ENCODE measurements at places on chromosomes 6 and 20.

- peak; percentile 8 for DNase-seq
Measured at GRCh38 chr20:21693322-21693721, 12.1 kb upstream of the PAX1 start.

GRCh38 chr6:11815231-11815630 lies 36.6 kb upstream of the ADTRP start:
- DNase-seq = no peak

- no peak for DNase-seq
Measured at GRCh38 chr6:74798302-74798701, 407.6 kb downstream of the COL12A1 start.

DNA sequence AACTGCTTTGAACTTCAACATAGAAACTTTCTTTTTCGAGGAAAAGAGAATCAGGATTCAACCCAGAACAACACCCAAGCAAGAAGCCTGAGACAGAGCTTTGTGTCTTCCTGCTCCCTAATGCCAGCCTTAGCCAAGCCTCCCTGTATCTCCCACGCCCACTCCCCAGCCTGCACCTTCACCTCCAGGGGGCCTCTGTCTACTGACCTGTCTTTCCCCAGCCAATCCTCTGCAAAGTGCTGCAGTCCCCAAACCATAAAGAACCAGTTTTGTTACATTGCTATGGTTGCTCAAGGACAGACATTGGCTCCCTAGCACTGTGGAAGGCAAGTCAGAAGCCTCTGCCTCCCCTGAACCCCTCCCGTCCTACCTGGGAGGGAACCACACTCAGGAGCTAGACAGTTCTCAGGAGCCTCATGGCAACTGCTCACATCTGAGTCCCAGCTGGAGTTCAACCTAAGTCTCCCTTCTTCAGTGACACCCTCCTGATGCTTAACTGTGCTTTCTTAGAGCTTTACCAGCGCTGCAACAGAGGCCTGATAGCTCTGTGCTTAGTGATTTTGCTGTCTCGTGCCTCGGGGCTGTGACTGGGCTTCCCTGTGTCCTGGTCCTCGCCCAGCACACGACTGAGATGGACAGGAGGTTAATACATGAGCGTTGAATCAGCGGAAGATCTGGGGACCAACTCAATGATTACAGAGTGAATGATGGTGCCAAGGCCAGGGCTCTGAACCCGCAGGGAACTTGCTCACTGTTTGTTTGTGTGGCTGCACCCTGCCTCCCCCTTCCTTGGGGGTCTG lies 101.5 kb upstream of the DUSP22 start:
- no peak for DNase-seq

GRCh38 chr6:146850238-146850896 lies 251.6 kb downstream of the ADGB start:
- no peak for DNase-seq

DNA sequence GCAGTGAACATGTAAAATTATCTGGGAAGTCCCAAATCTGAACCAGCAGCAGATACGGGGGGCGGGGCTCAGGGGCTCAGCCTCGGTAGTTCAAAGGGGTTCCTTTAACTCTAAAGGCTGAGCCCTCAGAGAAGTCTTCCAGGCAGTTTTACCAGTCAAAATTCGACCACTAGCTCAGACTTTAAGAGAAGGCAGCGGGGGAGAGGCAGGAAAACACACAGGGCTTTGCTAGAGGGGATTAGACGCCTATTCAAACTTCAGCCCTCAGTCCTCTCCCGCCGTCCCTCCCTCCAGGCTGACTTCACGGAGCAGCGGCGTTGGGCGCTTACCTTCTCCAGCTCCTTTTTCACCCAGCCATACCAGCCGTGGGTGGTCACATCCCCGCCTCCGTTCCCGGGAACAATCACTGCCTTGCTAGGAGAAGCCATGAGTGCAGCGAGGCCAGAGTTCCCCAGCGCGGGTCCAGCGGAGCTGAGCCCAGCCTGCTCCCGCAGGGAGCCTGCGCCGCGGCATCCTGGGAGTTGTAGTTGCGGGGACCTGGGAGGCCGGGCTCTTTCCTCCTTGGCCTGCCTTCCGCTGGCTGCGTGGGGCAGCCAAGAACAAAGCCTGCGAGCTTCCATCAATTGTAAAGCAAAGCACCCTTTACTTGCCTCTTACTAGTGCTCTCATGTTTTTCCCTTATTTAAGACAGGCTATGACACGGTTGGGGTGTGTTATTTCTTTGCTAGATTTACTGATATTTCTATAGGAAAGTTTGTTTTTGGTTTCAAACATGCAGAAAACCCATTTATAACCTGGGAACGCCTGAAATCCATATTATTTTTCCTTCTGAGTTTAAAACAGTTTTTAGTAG lies at the start of gene RBBP9:
Gene RBBP9, minus strand, starts transcription at position 486 of the 853 bp plus-strand sequence. Its CDS starts 58 bp downstream, at position 428.
- DNase-seq = peak; percentile 87

DNA sequence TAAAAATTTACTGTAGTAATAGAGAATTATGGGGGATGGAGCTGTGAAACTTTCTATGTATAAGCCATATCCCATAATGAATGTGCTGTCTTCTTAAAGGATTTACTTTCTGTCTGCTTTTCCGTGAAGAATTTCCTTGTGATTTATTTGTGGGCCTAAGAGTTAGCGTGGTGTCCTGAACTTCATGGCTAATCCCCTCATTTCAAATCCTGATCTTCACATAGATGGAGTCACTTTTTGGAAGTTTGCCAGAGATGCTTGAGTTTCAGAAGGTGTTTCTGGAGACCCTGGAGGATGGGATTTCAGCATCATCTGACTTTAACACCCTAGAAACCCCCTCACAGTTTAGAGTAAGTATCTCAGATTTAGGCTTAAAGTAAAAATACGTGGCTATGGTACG lies 19.4 kb upstream of the CLDN20 start:
- DNase-seq = no peak

GRCh38 chr20:1622450-1622849 lies 2.6 kb upstream of the SIRPB1 start:
- no peak for DNase-seq

DNA sequence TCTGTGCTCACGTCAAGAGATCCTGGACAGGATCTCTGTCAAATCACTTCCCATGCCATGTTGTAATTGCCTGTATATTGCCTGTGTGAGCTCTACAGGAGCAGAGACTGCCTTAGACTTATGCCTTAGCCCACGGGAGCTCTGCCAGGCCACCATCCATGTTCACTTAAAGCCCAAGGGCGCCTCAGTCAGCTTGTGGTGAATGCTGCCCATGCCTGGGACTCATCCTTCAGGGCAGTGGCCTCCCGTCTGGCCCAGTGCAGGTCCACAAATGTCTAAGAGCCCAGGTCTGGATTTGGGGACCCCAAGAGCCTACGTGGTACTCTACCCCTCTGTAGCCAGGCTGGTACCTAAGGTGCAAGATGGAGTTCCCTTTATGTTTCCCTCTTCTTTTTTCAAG lies 22.4 kb upstream of the BPIFA2 start:
- DNase-seq = no peak
